Uterus (tissue), 4 donors: ENCODE measurements at places on chromosomes 7 and 10. TPM values are rescaled to one million over a fixed set of nuclear protein-coding genes. Genes with fewer than 3 reads are reported as not detected.

DNA sequence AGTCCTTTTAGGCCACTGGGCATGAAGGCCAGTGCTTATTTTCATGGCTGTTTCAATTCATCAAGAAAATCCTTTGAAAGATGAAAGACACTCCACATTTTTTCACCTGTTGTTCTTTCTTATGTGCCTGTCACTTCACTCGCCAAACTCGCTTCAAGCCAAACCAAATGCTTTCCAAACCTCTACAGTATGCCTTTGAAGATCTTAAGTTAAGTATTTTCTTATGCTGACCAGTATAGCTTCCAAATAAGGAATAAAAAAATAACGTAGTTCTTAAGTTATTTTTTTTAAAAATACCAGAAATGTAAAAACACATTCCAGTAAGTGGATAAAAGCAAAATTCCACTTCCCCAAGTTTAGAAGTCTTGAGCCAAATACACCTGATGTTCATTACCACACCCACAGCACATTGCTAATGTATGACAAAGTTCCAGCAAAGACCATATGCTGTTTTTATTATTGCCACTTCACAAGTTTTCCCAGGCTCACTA, 186.1 kb downstream of the MTERF1 start:
- H3K27me3 ChIP-seq = no peaks in the 10 kb centered on the region
- H3K36me3 ChIP-seq = no peaks in the 10 kb centered on the region
- no peak overlapping the region for H3K4me3 ChIP-seq
- DNase-seq = no peak

DNA sequence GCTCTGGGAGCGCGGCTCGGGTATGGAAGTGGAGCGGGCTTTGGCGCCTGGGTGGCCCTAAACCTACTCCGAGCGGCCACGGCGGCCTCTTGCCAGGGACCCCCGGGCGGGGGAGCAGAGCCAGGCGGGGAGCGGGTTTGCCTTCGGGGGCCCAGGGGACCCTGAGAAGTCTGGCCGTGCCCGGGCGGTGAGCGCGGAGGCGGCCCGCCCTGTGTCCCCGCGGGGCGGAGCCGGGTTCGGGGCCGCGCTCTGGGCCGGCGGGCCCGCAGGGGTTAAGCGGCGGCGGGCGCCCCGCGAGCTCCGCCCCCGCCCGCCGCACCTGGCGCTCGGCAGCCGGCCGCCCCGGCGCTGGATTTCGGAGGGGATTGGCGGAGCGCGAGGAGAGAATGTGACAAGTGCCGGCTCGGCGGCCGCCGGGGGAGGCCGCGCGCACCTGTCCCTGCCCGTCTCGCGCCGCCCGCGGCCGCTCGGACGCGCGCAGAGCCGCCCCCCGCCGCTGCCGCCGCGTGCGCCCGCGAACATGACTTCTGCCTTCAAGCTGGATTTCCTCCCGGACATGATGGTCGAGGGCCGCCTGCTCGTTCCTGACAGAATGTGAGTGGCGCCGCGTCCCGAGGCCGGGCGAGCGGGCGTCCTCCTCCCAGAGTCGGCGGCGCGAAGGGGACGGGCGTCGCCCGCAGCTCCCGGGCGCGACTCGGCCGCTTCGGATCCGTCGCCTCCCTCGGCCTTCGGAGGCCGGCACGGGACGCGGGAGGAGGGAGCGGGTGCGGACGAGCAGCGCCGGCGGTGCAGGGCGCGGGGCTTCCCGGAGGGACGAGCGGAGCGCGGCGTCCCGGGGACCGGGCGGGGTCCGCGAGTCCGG, at the start of gene CELF2:
CELF2 (plus strand) TSS at position 303 of the 862 bp plus-strand sequence; CDS start at position 521, 218 bp downstream.
- peak within 1 kb of the TSS; percentile 78 for H3K27ac ChIP-seq
- no peaks in the 10 kb centered on the region for H3K4me1 ChIP-seq
- H3K4me3 ChIP-seq = peak within 1 kb of the TSS; percentile 51
- H3K27me3 ChIP-seq = no peaks in the 10 kb centered on the region

DNA sequence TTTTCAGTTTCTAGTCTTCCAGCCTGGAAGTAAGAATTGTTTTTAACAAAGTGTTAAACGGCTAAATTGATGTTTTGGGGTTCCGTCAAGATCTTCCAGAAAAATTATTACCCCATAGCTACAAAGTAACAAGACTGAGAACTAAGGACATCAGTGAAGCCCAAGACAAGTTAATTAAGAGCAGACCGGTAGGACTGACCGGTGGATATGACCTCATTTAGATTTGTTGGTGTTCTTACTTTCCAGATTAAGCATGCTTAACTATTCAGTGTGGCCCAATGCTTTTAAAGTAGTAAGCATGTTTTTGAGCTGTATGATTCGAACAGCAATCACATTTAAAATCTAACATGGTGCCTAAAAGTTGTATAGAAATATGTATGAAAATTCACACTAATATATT, 73.1 kb upstream of the RPA3 start:
- no peak overlapping the region for H3K4me3 ChIP-seq
- no peak for DNase-seq
- peak overlapping the region; percentile 69 for H3K27ac ChIP-seq
- no peaks in the 10 kb centered on the region for H3K27me3 ChIP-seq

DNA sequence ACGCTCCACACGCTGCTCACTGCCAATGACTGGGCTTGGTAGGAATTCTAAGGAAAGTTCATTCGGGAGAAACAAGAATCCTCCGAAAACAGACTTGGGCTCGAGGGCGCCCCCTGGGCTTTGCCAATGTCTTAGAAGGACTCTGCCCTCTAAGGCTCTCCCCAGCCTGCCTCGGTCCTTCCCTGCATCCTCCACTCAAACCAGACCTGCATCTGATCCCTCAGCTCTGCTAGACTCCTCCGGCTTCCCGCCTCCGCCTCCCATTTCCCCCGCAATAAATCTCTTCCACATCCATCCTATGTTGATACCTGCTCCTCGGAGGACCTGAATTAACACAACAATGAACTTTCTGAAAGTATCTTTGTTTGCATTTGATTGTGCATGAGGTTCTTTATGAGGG, 177.6 kb downstream of the PLPP4 start:
- no peaks in the 10 kb centered on the region for H3K27me3 ChIP-seq
- no peaks in the 10 kb centered on the region for H3K36me3 ChIP-seq
- no peaks in the 10 kb centered on the region for H3K4me1 ChIP-seq
- no peak overlapping the region for H3K27ac ChIP-seq

The ANKRD30A gene
- total RNA-seq = not detected

The SPRN gene
- not detected for total RNA-seq
